Stimulated activated CD4-positive, alpha-beta T cell treated with anti-CD3 and anti-CD28 coated beads, Interleukin-4, amount 100 ng/mL, for 24 hours (primary cell): ENCODE measurements at places on chromosomes 3 and 15.

- DNase-seq = no peak
These were observed 379.6 kb upstream of the PDZRN3 start for GRCh38 chr3:74004386-74004785.

DNA sequence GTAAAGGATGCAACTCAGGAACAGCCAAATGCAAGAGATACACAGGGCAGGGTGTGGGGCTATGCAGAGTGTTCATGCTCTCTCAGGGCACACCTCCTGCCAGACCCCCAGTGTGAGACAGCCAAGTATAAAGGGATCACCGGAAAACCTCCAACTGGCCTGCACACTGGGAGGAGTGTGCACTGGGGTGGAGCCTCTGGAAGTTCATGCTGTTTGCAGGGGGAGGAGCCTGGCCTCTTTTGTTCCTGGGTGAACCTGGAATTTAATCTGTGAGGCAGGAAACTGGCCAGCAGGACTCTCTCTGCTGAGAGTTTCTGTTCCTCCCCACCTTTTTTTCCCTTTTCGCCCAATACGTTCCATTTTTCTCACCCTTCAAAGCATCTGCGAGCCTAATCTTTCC, 204.1 kb downstream of the WNT5A start:
- DNase-seq = no peak

GRCh38 chr3:69698728-69699127, 40.5 kb upstream of the MITF start:
- no peak for DNase-seq

- no peak for DNase-seq
These were observed 68.2 kb downstream of the ASB7 start for GRCh38 chr15:100670505-100671021.

GRCh38 chr3:152977366-152977765, 142.4 kb downstream of the P2RY1 start:
- DNase-seq = no peak

- DNase-seq = no peak
These were observed 1.2 kb downstream of the CLSTN2 start for GRCh38 chr3:139935866-139936817.

GRCh38 chr3:28218917-28219198, 22.6 kb upstream of the CMC1 start:
- no peak for DNase-seq
